Lower leg skin (tissue), 4 donors: ENCODE measurements at places on chromosomes 11 and 22. TPM values are rescaled to one million over a fixed set of nuclear protein-coding genes. Genes with fewer than 3 reads are reported as not detected.

RASSF7 gene
- 121 TPM for total RNA-seq

MFRP gene
- total RNA-seq: not detected

MAPK8IP1 gene
- total RNA-seq: 5.0 TPM

SAA4 gene
- not detected for total RNA-seq

SERPINH1 gene
- 114 TPM for total RNA-seq

CRY2 gene
- 79.7 TPM for total RNA-seq

MMP11 gene
- total RNA-seq: 2.7 TPM

OR2AG2 gene
- total RNA-seq: not detected

ABCG4 gene
- total RNA-seq: 0.52 TPM

PGR gene
- 0.97 TPM for total RNA-seq

GGT5 gene
- total RNA-seq: 9.7 TPM

PRRG4 gene
- 32.3 TPM for total RNA-seq

OR5P2 gene
- total RNA-seq: 2.5 TPM

RASSF10 gene
- 29.9 TPM for total RNA-seq

LDHAL6A gene
- total RNA-seq: not detected

MUC5AC gene
- total RNA-seq: not detected

KIRREL3 gene
- 0.13 TPM for total RNA-seq

ARHGAP32 gene
- total RNA-seq: 49.4 TPM

APOA5 gene
- total RNA-seq: not detected

STX5 gene
- 37.4 TPM for total RNA-seq

PRR5L gene
- 2.2 TPM for total RNA-seq

RBMXL2 gene
- not detected for total RNA-seq

MFNG gene
- total RNA-seq: 13.0 TPM

TSPAN18 gene
- total RNA-seq: 4.5 TPM

ISX gene
- total RNA-seq: not detected

ABCC8 gene
- total RNA-seq: not detected

OR51E2 gene
- total RNA-seq: 0.10 TPM

CASP5 gene
- not detected for total RNA-seq

MMP27 gene
- total RNA-seq: 1.7 TPM

CD248 gene
- total RNA-seq: 23.5 TPM

PPM1F gene
- total RNA-seq: 24.5 TPM

MMP8 gene
- total RNA-seq: not detected

MRGPRF gene
- 0.84 TPM for total RNA-seq

RIN1 gene
- total RNA-seq: 48.3 TPM

KRTAP5-1 gene
- total RNA-seq: 8.1 TPM

KRTAP5-8 gene
- not detected for total RNA-seq

KCNE3 gene
- 2.0 TPM for total RNA-seq

DERL3 gene
- total RNA-seq: 0.49 TPM

PGA5 gene
- not detected for total RNA-seq

INSC gene
- total RNA-seq: not detected

HBB gene
- 18.5 TPM for total RNA-seq

CSNK2A3 gene
- 3.0 TPM for total RNA-seq

MS4A12 gene
- total RNA-seq: not detected

CRYBB2 gene
- not detected for total RNA-seq

PACSIN2 gene
- 46.3 TPM for total RNA-seq
